ENCODE measurements at places on chromosomes 12 and 14.

GRCh38 chr12:27309995-27310315 is 22.7 kb upstream of the BMAL2 start:
- no peak for DNase-seq
- H3K27ac ChIP-seq = no peak overlapping the region
- no peak overlapping the region for H3K4me3 ChIP-seq
- peaks cover 11% of the 10 kb centered on the region for H3K4me1 ChIP-seq
- no peaks in the 10 kb centered on the region for H3K27me3 ChIP-seq

DNA sequence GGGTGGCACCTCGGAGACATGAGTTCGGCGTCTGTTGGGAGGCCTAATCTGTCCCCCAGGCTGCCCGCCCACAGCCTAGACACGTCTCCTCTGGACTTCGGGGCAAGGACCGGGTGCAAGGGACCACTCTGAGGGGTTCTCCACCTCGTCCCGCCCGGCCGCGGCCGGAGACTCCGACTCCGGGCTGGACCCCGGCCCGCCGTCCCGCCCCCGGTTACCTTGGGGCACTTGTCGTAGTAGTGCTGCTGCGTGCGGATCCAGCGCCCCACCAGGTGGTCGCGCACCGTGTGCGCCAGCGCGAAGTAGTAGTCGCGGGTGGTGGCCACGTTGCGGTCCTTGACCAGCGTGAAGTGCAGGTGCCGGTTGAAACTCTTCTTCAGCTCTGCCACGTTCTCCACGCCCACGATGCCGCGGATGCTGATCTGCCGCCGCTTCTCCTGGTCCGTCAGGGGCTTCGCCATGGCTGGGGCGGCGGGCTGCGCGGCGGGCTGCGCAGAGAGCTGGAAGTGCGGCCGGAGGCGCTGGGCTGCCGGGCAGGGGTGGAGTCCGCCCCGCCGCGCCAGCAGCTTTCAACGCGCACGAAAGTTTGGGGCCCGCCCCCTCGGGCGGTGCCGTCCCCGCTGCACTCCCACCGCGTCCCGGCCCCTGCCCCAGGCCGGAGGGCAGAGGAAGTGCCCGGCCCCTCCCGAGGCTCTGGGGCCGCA is at the start of gene PYGL:
TSS of gene PYGL (minus strand) at position 541 of the 704 bp plus-strand sequence. CDS start at position 461, 80 bp downstream.
- peak within 1 kb of the TSS; percentile 48 for H3K27ac ChIP-seq
- no peaks in the 10 kb centered on the region for H3K36me3 ChIP-seq
- H3K27me3 ChIP-seq = peaks cover 11% of the 10 kb centered on the region
- H3K4me3 ChIP-seq = peak within 1 kb of the TSS; percentile 79
- peaks cover 17% of the 10 kb centered on the region for H3K4me1 ChIP-seq

DNA sequence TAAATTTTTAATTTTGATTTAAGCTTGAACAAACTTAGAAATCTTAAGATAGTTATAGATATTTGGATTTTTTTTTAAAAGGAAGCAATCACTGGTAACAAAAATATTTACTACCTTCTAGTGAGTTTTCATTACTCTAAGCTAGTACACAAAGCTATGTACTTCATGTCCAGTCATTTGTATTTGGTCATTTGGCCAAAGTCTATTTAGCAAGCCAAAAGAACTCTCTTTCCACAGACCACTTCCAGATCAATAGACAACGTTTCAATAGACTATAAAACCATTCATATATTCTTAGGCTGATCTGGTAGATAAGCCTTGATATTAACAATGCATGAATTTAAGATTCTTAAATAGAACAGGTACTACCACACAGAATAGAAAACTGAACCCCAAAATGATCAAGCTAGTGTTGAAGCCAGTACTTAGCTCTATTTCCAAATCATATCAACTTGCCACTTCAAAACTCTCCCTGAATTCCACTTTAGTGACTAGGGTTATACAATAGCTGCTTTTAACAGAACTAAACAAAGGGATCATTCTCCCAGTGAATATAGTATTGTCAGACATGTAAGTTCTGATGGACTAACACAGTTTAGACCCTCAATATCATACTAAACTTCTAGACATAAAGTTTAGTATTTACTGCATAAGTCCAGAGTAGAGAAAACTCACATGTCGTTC is 21.7 kb downstream of the CAPRIN2 start:
- H3K36me3 ChIP-seq = peaks cover 40% of the 10 kb centered on the region
- H3K4me1 ChIP-seq = no peaks in the 10 kb centered on the region
- no peak overlapping the region for H3K27ac ChIP-seq

DNA sequence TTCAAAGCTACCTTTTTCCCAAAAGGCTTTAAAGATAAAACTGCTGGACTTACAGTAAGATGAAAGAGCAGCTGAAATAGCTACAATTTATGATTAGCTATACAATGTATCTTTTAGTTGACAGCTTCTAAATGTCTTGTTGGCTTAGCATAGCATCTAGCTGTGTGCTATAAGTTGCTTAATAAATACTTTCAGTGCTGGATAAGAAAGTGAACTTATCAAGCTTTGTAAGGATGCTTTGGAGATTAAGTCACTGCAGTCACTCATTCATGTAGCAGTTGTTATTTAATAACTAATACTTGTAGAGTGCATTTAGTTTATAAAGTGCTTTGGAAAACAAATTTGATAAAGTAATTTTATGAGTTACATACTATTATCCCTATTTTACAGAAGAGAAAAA is 14.6 kb downstream of the CFAP54 start:
- DNase-seq = no peak
- no peak overlapping the region for H3K4me3 ChIP-seq
- peaks cover 8% of the 10 kb centered on the region for H3K4me1 ChIP-seq
- H3K27me3 ChIP-seq = peaks cover 2% of the 10 kb centered on the region
- H3K27ac ChIP-seq = no peak overlapping the region
- no peaks in the 10 kb centered on the region for H3K36me3 ChIP-seq

GRCh38 chr12:93025145-93026103 is 96.3 kb upstream of the EEA1 start:
- no peak for DNase-seq
- H3K4me3 ChIP-seq = no peak overlapping the region
- no peaks in the 10 kb centered on the region for H3K36me3 ChIP-seq

GRCh38 chr12:11759494-11759878 is 110.0 kb downstream of the ETV6 start:
- H3K4me3 ChIP-seq = no peak overlapping the region
- H3K4me1 ChIP-seq = peaks cover 42% of the 10 kb centered on the region
- no peak for DNase-seq

- H3K4me3 ChIP-seq = no peak overlapping the region
- no peaks in the 10 kb centered on the region for H3K4me1 ChIP-seq
- no peak for DNase-seq
- H3K36me3 ChIP-seq = no peaks in the 10 kb centered on the region
Measured at GRCh38 chr14:42994051-42994736, 1387.5 kb downstream of the LRFN5 start.

- H3K4me3 ChIP-seq = no peak overlapping the region
- H3K4me1 ChIP-seq = peaks cover 8% of the 10 kb centered on the region
- H3K36me3 ChIP-seq = no peaks in the 10 kb centered on the region
Measured at GRCh38 chr12:68261896-68262295, 8.5 kb upstream of the IL22 start.

DNA sequence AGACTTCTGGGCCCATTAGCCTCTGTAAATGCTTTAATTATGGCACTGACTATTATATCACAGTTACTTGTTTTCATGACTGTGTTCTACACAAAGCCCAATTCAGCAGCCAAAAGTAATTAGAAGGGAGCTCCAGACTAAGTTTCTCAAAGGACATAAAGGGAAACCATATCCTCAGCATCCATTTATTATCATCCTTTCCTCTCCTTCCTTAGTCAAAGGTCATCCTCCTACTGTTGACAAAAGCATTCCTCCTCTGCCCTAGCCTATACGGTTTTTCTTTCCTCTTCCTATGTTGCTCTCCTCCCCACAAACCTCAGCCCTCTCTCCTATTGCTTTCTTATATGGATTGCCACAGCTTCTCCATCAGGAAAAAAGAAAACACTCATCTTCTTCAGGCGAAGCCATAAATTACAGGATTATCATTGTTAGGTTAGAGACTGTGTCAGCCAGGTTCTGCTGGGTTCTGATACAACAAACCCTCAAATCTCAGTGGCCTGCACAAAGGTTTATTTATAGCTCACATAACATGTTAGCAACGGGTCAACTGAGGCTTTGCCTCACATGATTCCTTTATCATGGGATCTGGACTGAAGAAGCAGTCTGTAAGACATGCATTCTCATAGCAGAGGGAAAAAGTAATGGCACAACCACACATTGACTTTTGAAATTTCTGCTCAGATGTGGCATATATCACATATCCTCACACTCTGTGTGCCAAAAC is 207.2 kb downstream of the SLC5A8 start:
- H3K4me3 ChIP-seq = no peak overlapping the region
- no peak for DNase-seq
- peaks cover 2% of the 10 kb centered on the region for H3K4me1 ChIP-seq
- no peak overlapping the region for H3K27ac ChIP-seq
- no peaks in the 10 kb centered on the region for H3K36me3 ChIP-seq

DNA sequence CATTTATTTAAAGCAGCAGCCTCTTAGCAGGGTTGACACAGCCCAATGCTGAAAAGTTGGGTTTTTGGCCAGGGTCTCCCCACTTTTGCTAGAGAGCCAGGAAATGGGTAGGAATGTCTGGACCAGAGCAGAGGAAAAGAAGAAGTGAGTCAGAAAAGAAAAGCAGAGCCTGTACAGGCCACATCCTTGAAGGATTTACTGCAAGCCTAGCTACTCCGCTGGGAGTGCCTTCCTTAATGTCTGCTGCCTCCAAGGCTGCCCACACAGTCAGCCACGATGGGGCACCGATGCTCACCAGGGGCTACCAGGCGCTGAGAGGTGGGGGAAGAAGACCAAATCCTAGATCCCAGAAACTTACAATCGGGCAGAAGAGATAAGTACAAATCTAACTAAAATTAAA is 139.2 kb downstream of the C12orf75 start:
- no peak for DNase-seq
- no peaks in the 10 kb centered on the region for H3K27me3 ChIP-seq
- no peak overlapping the region for H3K27ac ChIP-seq
- H3K4me3 ChIP-seq = no peak overlapping the region
- H3K4me1 ChIP-seq = peaks cover 26% of the 10 kb centered on the region

DNA sequence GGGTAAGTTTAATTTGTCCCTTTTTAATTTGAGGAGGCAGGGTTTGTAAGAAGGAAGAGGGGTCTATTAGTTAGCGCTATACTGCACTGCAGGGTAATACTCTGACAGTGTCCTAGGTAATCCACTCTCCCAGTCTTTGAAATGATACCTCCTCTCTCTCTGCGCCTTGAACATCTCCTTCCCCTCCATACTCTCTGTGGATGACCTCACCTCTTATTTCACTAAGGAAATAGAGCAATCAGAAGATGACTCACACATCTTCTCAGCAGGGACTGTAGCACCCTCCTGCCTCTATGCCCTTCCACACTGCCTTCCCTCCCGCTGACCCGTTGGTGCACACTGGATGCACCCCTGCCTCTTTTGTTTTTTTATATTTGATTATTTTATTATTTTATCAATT is 94.2 kb downstream of the GRIP1 start:
- H3K4me1 ChIP-seq = no peaks in the 10 kb centered on the region
- H3K4me3 ChIP-seq = no peak overlapping the region
- no peak overlapping the region for H3K27ac ChIP-seq

DNA sequence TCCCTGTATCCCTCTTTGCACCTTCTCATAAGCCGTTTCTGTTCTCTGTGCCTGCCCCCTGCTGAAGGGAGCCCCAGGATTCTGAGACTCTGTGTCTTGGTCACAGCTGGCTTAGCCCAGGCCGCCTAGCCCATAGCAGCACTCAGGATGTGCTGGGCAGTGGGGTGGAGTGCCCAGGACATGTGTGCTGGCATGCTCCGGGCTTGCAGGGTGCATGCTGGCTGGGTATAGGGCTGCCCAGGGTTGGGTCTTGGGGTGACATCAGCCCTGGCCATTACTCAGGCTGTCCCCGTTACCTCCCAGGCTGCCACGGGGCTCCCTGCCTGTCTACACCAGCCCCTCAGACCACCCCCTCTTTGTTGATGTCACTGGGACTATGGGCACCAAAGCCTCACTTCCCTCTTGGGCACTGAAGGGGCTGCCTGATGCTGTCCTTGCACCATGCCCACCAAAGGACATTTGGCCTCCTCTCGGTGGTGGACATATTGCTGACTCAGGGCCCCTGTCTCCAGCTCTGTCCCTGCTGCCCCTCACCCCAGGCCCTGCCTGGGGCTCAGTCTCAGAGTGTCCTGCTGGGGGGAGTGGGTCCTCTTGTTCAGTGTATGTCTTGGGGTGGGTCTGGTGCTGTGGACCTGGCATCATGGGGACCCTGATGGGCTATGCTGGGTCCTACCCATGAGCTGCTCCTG is 2.4 kb downstream of the CEP170B start:
- H3K36me3 ChIP-seq = no peaks in the 10 kb centered on the region
- DNase-seq = no peak
- H3K27me3 ChIP-seq = peaks cover 11% of the 10 kb centered on the region
- H3K27ac ChIP-seq = no peak overlapping the region
- peak overlapping the region; percentile 77 for H3K4me3 ChIP-seq

- peak overlapping the region; percentile 78 for H3K4me3 ChIP-seq
- H3K27ac ChIP-seq = peak overlapping the region; percentile 94
- no peak for DNase-seq
Measured at GRCh38 chr14:90332271-90332584, 487 bp upstream of the NRDE2 start.

DNA sequence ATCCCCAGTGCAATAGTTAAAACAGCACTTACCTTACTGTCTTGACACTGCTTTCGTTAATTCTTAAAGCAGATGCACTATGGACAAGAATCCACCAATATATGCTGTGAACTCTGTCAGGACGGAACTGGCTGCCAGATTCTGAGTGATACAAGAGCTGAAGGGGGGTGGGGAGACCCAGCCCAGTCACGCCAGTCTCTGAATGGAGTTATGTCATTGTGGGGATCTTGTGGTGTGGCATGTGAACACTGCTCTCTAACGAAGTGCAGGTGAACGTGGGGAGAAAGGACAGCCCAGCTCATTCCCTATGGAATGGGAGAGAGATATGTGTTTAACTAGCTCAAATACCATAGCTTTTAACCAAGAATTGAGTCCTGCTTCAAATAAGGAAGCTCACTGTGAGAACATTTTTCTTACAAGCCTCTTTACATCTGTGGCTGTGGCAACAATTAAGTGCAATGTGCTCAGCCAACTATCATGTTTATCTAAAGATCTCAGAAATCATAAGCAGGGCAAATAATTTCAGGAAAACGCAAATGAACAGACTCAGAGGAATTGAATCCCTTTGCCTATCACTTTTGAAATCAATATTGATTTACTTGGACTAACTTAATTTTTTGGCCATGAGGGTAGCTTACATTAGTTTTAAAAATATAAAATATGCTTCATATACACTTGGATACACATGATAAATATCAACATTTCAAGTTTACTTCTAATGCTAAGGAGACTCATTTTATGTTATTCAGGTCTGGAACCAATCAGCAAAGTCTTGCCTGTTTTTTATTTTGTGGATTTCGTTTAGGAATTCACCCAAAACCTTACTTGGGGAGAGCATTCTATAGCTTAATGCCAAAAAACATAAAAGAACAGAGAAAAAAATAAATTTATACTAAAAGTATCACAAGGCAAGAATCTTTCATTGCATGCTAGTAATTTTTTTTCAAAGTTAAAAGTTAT is at the start of gene LUM:
TSS of gene LUM (minus strand) at position 129 of the 960 bp plus-strand sequence. CDS start 2,515 bp downstream, outside the sequence.
- no peaks in the 10 kb centered on the region for H3K27me3 ChIP-seq
- peaks cover 4% of the 10 kb centered on the region for H3K36me3 ChIP-seq
- H3K27ac ChIP-seq = peak within 1 kb of the TSS; percentile 92
- peaks cover 52% of the 10 kb centered on the region for H3K4me1 ChIP-seq
- H3K4me3 ChIP-seq = peak within 1 kb of the TSS; percentile 70
